Urinary bladder (tissue), 4 donors: ENCODE measurements at places on chromosomes 2 and 18. TPM values are rescaled to one million over a fixed set of nuclear protein-coding genes. Genes with fewer than 3 reads are reported as not detected.

GRCh38 chr2:226308323-226308680 is 491.3 kb downstream of the IRS1 start:
- DNase-seq: no peak

DNA sequence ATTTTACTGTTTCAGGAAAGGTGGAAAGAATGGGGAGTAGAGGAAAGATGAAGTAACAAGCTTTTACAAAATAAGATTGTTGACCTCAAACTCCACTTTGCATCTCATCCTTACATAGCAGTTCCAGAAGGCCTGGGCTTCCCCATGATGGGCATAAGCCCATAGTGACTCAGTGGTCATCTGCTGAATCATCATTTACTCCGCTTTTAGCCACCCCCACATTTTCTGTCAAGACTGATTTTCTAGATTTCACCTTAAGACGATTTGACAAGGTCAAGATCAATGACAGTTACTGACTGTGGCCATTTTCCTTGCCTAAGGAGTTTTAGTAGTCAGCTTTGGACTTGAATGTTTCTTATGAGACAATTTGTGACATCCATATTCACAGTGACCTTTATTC is 49.4 kb downstream of the PLEKHM3 start:
- no peak for DNase-seq

DNA sequence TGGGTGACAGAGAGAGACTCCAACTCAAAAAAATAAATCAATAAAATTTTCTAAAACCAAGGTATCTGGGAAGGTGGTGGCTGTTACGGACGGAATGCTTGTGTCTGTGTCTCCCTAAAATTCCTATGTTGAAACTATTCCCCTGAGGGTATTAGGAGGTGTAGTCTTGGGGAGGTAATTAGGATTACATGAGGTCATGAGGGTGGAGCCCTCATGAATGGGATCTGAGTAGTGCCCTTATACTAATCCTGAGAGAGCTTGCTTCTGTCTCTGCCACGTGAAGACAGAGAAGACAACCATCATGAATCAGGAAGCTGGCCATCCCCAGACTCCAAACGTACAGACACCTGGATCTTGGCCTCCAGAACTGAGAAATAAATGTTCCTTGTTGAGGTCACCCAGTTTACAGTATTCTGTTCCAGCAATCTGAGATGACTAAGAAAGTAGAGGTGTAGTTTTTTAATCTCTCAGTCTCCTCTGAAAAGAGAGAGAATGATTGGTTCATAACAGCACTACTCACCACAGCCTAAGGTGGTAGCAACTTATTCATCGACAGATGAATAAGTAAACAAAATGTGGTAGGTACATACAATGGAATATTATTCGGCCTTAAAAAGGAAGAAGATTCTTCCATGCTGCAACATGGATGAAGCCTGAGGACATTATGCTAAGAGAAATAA is 38.4 kb downstream of the TGFBRAP1 start:
- no peak for DNase-seq

DNA sequence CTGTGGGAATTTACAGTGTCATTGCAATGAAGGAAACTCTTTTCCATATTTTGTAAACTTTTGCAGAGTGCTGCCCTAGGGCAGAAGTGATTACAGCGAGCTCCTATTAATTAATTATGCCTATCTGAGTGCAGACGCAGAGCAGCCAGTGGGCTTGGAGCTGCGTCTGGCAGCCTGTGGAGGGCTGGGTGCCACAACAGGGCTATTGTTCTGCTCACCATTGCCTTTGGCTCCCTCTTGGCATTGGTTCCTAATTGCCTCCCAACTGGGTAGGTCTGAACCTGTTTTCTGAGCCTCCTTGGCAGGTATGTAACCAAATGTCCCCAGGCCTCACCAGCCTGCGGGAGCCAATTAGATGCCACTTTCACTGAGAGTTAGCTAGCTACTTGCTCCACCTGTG is 25.6 kb upstream of the ITGB6 start:
- DNase-seq: no peak

GRCh38 chr2:230541934-230542380 is 126.0 kb downstream of the SP100 start:
- no peak for DNase-seq

The CD8A gene
- not detected for total RNA-seq

DNA sequence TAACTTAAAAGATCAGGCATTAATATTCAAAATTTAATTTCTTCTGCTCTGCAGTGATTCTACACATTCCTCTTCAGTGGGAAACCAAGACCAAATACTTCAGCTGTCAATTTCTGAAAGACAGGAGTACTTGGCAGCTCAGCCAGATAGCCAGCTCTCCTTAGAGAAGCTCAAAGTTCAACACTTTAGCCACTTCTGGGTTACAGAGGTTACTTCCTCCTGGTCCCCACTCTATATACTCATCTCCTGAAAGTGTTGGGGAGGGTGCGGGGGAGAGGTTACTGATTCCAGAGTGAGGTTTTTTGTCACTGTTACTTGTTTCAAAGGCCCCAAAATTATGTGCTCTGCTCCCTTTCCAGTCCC is 4.1 kb downstream of the CYTIP start:
- no peak for DNase-seq

DNA sequence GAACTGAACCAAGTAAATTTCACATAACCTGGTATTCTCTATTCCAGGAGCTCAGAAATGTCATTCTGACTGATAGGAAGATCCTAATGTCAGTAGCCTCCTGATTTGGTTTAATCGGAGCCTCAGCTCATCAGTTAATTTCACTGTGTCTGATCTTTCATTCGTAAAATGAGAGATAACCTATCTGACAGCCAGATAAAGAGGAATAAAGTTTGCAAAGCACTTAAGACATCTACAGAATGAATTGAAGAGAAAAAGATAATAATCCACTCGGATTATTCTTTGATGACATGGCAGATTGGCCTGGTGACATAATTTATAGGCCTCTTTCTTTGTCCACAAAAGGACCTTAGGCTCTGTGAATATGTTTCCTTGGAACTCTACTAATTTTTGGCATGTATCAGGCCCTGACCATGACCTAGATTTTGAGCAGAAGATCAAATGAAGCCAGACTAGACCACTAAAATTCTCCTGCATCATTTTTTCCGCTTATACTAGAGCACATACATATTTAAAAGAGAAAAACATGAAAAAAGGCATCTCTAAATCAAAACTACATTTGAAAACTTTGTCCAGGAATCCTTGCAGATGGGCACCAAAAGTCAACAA is 312.4 kb downstream of the MTX2 start:
- DNase-seq: no peak

DNA sequence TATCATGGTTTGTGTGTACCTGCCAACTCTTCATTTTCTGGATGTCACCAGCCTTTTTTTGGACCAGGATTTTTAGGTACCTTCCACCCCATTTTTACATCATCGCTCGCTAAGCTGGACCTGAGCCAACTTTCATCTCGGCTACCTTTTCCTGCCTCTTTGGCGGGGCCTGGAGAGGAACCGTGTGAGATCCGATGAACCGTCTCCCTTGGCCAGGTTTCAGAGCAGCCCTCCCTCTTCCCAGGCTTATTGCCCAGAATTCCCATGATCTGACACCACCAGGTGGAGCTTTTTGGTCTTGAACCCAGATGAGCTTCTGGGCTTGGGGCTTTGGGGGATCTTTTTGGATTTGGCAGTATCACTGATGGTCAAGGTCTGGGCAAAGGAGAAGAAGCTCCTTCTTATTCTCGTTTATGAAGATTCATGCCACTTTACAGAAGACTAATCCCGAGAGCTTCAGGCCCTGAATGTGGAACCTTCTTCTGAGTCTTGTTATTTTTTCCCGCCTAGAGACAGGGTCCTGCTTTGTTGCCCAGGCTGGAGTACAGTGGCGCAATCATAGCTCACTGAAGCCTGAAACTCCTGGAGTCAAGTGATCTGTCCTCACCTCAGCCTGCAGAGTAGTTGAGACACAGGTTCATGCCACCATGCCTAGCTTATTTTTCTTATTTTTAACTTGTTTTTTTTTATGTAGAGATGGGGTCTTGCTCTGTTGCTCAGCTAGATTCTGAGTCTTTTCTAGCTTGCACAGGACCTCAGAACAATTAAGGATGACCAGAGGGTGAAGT is 50.4 kb downstream of the GATA6 start:
- no peak for DNase-seq
